ENCODE measurements at places on chromosomes 2 and 18. TPM values are rescaled to one million over a fixed set of nuclear protein-coding genes. Genes with fewer than 3 reads are reported as not detected.

- no peak for DNase-seq
Observed at GRCh38 chr2:181851726-181852125, 39.8 kb upstream of the ITPRID2 start.

- DNase-seq, result no peak
Observed at GRCh38 chr2:169285531-169286235, 76.7 kb downstream of the LRP2 start.

GRCh38 chr2:136116151-136116812, 1.7 kb downstream of the CXCR4 start:
- DNase-seq, result no peak

DNA sequence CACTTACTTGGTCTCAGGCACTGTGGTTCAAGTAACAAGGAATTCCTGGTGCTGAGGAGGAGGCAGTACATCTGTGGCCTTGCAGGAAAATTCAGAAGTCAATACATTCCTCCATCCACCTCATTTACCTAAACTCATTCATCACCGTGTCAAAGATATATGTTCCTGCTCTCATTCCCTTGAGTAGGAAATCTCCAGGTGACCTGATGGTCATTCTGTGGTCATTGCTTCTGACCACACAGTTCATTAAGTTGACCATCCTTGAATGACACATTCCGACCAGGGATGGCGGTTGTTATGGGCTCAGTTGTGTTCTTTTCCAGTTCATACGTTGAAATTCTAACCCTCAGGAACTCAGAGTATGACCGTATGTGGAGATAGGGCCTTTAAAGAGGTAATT, 2.1 kb upstream of the STK17B start:
- no peak for DNase-seq

The DYSF gene
- 1.2 TPM for total RNA-seq
